ENCODE measurements at places on chromosomes 5 and 9.

GRCh38 chr5:56166671-56167385, 66.3 kb downstream of the ANKRD55 start:
- no peak for DNase-seq

DNA sequence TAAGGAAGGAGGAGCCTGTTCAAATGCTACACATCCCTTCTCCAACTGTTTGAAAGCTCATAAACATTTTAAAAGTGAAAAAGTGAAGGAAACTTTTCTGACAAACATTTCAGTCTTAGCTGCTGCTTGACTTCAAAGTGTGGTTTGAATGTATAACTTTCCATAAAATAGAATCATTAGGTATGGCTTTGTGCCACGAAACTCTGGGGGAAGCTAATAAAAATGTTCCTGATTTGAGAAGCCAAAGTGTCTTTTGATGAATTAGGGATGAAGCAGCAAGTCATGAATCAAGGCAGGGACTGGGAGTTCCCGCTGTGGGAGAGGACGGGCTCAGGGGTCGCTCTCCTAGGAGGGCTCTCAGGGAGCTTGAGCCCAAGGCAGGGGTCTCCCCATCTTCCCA, 15.3 kb downstream of the MVB12B start:
- DNase-seq, result no peak

GRCh38 chr9:117547904-117548303, 133.0 kb upstream of the ASTN2 start:
- DNase-seq, result no peak

DNA sequence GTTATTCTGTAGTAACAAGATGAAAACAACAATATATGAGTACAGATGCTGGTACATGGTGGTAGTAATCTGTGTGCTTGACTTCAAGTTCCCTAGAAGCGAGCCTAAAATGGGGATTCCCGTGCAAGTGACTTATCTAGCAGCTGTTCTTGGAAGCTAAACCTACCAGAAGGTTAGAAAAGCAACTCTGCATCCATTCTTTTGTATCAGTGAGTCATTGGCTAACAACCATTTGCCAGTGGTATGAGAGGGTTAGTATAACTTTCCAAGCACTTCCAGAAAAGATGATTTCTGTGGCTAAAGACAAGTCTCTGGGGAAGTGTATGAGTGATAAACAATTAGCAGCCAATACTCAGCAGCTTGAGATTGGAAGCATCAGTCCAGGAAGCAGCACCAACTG, 787.7 kb upstream of the CDH6 start:
- no peak for DNase-seq

DNA sequence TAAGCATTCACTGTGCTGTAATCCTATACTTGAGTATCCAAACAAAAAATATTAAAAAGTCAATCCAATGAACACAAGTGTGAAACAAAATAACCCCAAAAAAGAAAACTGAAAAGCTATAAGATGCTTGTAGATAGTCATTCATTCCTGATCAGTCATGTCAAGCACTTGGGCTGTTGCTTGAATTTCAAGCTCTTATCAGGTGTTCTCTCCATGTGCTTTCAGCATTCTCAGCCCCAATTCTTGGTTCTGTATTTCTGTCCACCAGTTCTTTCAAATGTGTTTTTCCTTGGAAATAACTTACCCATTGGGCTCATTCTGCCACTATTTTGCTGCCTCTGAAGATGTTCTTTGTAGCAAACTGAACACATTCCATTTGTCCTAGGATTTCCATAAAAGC, 4.7 kb downstream of the ZFAND5 start:
- DNase-seq, result no peak

DNA sequence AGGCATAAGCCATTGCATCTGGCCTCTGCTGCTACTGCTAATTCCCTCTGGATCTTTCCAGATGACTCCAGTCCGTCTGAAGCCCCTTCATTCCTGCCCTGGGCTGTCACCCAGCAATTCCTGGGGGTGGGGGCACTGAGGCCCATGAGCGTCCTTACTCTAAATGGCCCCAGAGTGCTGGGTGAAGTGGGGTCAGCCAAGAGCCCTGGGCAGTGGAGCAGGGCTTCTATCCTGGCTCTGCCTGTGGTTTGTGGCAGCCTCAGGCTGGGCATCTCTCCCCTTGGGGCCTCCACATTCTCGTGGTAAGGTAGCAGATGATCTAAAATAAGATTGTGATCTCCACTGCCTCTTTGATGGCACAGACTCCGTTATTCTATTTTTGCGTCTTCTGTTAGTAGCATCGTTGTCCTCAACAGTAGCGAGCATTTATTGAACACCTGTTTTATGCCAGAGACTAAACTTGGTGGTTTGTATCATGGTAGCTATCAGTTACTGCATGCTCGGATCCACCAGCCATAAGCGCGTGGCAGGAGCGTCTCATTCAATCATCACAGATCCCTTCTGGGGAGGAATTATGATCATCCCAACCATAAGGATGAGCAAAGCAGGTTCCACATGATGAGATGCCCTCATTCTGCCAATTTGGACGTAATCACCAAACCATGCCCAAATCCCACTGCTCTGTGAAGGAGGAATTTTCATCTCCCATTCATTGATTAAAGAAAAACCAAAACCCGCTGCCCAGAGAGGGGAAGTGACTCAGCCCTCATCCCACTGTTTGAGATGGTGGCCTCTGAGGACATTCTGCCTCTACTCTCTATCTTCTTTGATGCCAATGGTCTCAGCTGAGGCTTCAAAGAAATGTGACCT, 21.9 kb upstream of the DUSP1 start:
- no peak for DNase-seq

DNA sequence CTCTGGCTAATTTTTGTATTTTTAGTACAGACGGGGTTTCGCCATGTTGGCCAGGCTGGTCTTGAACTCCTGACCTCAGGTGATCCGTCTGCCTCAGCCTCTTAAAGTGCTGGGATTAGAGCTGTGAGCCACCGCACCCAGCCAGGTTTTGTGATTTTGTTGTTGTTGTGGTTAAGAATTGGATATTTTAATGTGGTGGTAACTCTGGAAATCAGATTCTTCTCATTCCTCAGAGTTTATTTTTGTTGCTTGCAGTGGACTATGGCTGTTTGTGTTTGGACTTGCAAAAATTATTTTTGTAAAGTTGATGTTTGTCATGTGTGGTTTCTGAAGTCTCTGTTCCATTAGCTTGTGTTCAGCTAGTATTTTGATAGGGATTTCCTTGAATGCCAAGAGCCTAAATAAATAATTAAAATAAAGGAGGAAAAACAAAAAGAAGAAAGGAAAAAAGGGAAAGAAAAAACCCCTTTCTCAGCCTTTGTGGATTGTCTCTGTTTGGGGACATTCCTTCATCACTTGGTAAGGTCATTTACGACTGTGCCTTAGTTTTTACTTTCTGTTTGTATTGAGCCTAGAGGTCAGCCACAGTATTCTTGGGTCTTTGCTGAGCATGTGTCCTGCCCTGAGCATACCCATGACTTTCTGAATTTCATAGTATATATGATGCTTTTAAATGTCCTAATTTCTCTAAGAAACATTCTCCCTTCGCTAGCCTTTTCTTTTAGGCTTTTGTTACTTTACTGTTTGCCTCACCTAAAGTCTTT, 37.3 kb downstream of the PBX3 start:
- no peak for DNase-seq

DNA sequence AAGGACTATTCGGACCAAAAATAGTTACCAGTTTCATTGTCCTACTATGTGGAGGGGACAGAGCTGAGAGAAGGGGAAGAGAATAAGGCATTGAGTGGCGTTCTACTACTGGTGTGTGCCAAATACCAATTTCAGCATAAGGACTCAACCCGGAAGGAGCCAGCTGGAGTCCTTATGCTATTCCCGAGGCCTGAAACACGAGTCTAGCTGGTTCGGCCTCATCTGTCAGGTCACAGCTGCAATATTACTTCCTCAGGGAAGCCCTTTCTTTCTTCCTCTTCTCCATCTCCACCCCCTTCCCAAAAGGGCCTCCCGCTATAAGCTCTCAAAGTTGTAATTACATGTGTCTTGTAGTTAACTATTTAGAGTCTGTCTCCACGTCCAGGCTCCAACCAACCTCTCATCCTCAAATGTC, 20.5 kb upstream of the FER start:
- no peak for DNase-seq

GRCh38 chr5:78550891-78551290, 97.7 kb downstream of the LHFPL2 start:
- DNase-seq, result no peak

DNA sequence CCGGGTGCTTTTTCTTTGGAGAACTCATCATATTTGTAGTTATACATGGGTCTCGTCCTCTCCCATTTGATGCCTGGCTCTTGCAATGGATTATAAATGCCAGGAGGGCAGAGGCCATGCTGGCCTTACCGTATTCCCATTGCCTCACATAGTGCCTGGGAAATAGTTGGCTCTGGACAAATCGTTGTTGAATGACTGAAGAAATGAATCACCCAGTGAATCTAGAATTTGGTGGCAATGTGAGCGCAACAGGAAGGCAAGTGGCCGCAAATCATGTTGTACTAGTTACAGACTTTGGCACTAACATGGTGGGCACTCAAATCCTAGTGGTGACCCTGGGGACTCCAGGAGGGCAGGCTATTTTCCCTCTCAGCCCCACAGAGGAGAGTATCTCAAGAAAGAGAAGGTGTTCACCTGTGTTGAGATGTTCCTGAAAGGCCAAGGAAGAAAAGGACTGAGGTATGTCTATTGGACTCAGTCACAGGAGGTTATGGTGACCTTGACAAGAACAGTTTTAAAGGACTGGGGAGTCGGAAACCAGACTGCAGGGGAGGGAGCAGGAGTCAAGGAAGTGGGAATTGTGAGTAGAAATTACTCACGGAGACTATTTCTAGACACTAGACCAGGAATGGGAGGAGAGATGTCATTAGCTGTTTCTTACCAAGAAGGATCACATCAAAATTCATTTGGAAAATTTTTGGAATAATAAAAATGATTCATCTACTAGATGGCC, 61.7 kb upstream of the COL15A1 start:
- no peak for DNase-seq

- DNase-seq, result no peak
These were observed 46.8 kb downstream of the CYSTM1 start for GRCh38 chr5:140221697-140222223.

GRCh38 chr9:34089311-34089710, 37.2 kb downstream of the DCAF12 start:
- DNase-seq, result no peak

DNA sequence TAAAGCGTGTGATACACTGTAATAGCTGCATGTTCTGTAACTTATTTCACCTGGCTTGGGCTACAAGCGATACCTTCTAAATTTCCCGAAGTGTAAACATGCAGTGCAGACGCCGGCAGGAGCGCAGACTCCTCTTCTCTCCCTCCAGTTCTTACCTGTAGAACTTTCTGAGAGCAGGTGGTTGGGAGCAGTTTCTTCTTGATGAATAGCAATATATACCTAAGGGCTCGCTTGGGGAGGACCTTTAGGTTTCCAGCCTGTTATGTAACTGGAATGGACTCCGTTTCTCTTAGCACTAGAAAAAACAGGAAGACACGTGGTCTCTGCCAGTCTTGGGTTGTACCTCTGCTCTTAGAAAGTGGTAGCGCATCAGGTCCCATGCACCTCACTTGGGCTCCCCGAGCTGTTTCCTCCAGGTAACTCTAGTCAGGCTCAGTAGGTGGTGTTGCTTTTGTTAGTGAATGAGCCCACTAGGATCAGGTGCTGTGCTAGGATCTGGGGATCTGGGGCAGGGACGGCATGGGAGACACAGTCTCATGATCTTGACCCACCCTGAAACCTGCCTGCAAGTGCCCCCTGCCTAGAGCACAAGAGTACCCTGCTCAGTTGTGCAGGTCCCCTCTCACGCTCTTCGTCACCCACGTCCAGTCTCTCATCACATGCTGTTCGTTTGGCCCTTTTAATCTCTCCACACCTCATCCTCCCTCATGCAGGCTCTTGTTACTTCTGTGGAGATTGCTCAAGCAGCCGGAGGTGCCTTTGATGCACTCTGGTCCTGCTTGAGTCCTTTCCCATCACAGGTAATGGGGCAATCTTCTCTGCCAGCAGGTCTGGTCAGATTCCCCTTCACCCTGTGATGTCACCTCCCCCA, 2.8 kb downstream of the TENT4A start:
- no peak for DNase-seq

Measured in HEK293T (cell line).